ENCODE measurements at places on chromosomes 5 and 9.

GRCh38 chr9:100589582-100589981 lies 11.7 kb downstream of the CAVIN4 start:
- no peak for DNase-seq

- no peak for DNase-seq
These were observed 81.7 kb downstream of the MYO10 start for GRCh38 chr5:16854351-16854750.

DNA sequence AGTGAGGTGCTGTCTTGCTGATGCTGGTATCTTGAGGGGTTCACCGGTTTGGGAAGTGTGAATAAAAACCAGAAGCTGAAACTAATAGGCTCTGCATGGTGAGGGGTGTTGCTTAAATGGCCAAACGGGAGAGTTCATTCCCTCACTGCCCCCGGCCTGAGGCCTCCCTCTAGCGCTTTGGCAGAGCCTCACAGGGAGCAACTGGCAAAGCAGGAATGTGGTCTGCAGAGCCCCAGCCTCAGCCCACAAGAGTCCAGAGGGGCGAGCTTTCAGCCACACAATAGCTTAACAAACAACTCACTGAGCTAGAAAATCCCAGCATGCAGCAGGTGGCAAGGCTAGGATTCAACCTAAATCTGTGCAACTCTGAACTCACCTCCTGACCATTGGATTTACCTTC lies 234.8 kb downstream of the MED10 start:
- DNase-seq = no peak

DNA sequence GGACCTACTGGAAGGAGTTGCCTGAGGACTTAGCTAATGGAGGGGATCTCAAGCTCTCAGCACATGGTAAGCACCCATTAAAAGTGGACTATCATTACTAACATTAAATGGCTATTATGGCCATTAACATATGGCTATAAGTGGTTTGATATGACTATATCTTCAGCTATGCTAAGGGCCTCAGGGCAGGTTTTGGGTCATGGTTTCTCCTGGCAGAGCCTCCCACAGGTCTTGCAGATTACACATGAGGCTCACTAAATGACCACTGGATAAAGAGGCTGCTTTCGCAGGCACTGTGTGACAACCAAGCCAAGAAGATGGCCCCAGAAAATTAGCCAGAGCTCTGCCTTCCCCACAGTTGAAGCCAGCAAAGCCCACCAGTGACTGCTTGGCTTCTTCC lies 15.4 kb downstream of the CCNJL start:
- no peak for DNase-seq

- DNase-seq = no peak
These were observed 1012.6 kb downstream of the EFNA5 start for GRCh38 chr5:106658150-106658549.

GRCh38 chr5:80754900-80755299 lies 100.1 kb upstream of the DHFR start:
- no peak for DNase-seq

GRCh38 chr5:125293223-125293622 lies 546.8 kb upstream of the ZNF608 start:
- DNase-seq = no peak

GRCh38 chr5:138132543-138132942 lies 6.7 kb downstream of the NME5 start:
- no peak for DNase-seq

DNA sequence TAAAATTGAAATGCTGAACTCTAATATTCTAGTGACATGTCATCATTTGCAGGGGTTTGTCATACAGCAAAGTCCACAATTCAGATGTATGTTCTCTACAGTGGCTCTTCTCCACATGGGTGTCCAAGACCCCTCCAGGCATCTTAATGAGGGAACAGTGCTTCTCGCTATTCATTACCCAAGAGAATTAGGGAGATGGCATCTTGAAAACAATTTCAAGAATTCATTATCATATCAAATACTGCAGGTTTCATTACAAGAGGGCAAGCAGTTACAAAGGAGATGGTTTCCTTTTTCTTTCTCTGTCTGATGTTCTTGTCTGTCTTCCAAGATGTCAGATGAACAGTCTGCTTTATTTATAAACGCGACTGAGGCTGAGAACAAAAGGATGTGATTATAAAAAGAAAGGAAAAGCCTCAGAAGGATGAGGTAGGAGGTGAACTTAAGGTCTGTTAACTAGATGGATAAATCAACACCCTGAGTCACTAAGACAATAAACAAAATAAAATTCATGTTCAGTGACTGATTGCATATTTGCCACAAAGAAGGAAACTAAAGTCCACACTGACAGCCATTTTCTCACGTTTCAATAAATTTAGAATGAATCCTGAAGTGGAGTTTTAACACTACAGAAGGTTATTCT lies 326.7 kb upstream of the EFNA5 start:
- DNase-seq = no peak

DNA sequence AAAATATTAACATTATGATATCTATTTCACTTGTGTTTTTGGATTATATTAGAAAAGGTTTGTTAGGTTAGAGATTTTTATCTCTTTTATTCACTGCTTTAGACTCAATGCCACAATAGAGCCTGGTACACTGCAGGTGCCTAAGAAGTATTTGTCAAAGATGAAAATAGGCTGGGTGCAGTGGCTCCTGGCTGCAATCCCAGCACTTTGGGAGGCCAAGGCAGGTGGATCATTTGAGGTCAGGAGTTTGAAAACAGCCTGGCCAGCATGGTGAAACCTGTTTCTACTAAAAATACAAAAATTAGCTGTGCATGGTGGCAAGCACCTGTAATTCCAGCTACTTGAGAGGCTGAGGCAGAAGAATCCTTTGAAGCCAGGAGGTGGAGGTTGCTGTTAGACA lies 64.3 kb downstream of the C9 start:
- no peak for DNase-seq

- DNase-seq = no peak
These were observed 126.3 kb downstream of the TLE1 start for GRCh38 chr9:81563020-81563407.

GRCh38 chr9:120350596-120350995 lies 229.4 kb downstream of the CDK5RAP2 start:
- DNase-seq = no peak

DNA sequence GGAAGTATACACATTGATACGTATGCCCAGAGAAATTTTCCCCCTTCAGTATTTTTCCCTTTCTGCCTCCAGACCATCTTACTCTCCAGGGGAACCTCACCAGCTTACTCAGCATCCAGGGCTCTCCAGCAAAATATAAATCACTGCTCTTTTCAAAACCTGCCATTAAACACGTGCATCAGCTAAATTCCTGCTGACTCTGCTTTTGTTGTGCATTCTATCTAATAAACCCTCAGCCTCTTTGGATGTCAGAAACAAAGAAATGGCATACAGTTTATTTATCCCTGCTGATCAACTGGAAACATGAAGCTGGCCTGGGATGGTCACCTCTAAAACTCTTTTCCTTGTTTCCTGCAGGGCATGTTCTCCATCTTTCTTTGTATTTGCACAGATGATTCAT lies 126.8 kb downstream of the TRPM3 start:
- no peak for DNase-seq

DNA sequence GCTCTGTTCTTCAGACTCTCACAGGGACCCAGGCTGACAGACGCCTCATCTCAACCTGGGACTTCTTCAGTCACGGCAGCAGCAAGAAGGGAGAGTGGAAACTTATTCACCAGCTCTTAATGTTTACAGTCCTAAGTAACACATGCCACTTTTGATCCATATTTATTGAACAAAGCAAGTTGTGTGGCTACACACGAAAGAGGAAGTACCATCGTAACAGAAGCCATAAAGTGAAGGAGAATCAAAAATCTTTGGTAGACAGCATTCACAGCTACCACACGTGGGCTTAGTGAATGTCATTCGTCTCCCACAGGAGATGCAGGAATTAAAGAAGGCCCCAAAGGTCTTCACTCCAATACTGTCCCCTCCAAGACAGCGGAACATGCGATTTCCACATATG lies 582.6 kb downstream of the CETN3 start:
- no peak for DNase-seq

- no peak for DNase-seq
These were observed 35.7 kb upstream of the TXN start for GRCh38 chr9:110291921-110292557.

DNA sequence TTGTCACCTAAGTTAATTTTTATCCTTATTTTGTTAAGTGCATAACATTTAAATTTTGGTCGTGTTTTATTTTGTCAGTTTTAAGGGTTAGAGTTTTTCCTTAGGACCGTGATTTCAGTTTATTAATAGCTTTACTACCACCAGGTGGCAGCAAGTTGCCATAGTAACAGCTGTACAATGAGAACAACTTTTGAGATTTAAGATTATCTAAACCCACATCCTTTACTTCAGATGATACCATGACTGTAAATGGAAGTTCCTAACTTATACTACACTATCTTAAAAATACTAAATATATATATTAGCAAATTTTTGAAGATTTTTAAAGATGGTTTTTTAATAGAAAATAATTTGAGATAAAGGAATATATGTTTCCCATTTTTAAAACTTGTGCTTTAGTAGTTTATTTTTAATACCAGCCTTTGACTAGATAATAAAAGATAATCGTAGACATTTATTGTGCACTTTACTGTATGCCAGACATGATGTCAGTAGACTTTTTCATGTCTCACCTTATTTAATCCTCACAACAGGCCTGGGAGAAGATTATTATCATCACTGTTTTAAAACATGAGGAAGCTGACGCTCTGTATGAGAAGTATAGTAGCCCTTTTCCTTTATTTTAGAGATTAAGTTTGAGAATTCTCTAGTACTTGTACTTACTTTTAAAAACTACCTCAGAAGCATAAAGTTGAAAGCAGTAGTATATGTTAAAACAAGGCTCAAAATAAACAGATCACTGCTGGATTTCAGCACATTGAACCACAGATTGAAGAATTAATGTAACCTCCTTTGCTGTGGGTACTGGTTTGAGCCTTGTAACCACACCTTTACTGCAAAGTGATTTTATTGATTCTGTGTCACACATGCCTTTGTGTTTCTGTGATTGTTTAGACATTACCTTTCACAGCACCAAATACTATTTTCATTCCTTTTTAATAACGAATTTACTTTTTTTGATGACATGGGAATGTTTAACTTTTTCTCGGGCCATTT lies 27.5 kb downstream of the SREK1 start:
- DNase-seq = no peak

DNA sequence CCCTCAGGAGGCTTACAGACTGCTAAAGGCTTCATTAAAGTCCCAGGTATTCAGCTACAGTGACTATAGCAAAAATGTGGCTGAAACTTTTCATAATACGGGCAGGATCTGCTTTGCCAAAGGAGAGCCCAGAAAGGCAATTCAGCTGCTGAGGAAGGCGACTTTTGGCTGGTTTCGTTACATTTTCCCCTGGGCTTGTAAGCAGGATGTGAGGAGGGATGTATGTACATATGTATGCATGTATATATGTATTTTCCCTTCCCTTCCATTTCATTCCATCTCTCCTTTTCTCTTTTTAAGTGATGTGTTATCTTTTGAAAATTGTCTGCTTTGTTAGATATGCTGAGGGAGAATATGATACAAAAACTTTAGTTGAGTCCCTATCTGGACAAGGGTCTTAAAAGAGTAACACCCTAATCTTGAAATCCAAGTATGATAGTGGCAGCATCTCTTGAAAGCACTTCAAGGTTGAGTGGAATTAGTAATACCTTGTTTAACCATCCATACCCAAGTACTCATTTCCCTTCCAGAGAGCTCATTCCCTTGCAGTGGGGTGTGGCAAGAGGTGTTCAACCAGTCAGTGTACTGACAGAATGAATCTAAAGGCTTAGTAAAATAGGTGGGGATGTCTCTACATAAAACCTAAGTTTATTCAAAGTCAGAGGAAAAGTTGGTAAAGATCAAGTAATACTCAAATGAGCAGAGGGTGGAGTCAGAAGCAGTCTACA lies 28.7 kb downstream of the RAD1 start:
- no peak for DNase-seq

- DNase-seq = no peak
These were observed 12.2 kb upstream of the CLINT1 start for GRCh38 chr5:157870837-157871834.

- DNase-seq = no peak
These were observed 27.6 kb upstream of the FSTL4 start for GRCh38 chr5:133639850-133640528.

DNA sequence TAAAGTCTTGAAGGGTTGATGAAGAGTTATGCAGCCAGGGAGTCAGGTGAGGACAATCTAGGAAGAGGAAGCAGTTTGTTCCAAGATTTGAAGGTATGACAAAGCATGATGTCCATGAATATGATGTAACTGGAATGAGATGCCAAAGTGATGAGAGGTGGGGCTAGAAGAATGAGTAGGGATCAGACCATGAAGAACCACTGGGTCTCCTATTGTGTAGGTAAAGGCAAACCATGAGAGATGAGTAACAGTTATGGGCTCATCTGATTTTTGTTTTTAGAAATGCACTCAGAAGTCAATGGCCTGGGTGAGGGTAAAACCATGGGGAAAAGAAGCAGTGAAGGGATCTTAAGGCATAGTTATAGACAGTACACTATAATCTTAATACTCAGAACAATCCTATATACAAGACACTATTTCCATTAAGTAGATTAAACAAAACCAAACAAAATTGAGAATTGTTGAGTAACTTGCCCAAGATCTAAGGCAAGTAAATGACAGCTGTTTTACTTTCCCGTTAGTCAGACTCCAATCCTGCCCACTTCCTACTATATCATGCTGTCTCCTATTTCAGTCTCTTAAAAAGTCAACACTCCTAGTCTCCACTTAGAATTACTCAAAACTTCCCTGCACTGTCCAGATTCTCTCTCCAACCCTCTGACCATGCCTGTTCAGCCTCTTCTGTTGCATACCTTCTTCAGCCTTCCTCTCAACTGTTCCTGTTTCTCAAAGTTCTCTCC lies 393.8 kb upstream of the MEF2C start:
- no peak for DNase-seq

DNA sequence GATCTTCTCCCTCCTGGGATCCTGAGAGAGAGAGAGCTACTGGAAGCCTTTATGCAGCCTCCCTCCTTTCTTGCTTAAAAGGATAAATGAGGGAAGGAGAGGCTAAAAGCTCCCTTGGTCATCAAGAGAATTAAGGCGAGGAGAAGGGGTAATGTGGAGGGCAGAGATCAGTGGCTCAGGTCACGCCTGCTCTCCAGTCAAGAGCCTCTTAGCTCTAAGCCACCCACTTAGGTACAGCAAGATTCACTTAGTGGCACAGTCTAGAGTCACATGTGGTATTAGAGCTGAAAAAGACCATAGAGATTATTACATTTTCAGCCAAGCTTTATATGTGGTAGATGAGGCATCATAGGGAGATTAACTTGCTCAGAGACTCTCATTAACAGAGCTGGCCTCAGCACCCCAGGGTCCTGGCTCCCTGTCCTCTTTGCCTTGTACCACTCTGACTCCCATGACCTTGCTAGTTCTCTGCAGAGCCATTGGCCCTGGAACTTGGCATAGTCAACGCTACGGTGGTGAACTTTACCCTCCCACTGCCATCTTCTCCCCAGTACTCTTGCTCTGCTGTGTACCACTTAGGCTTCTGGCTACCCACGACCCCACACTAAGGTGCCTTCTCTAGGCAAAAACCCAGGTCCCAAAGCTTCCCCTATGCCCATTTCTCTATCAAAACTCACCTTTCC lies 37.6 kb downstream of the MFAP3 start:
- DNase-seq = no peak

GRCh38 chr9:99266255-99267023 lies 44.4 kb downstream of the SEC61B start:
- no peak for DNase-seq

- DNase-seq = no peak
These were observed 5.6 kb upstream of the COL23A1 start for GRCh38 chr5:178595750-178596149.
